ENCODE measurements at places on chromosomes 2 and 18. TPM values are rescaled to one million over a fixed set of nuclear protein-coding genes. Genes with fewer than 3 reads are reported as not detected.

- H3K27ac ChIP-seq, result no peak overlapping the region
- H3K27me3 ChIP-seq, result peaks cover 65% of the 10 kb centered on the region
- no peak overlapping the region for H3K4me3 ChIP-seq
- H3K36me3 ChIP-seq, result no peaks in the 10 kb centered on the region
- H3K4me1 ChIP-seq, result no peaks in the 10 kb centered on the region
Measured at GRCh38 chr2:133862400-133862977, 294.2 kb upstream of the NCKAP5 start.

GRCh38 chr2:45542013-45542412 lies 69.1 kb downstream of the SRBD1 start:
- H3K27ac ChIP-seq, result no peak overlapping the region
- no peak overlapping the region for H3K4me3 ChIP-seq
- H3K27me3 ChIP-seq, result no peaks in the 10 kb centered on the region
- peaks cover 4% of the 10 kb centered on the region for H3K4me1 ChIP-seq

DNA sequence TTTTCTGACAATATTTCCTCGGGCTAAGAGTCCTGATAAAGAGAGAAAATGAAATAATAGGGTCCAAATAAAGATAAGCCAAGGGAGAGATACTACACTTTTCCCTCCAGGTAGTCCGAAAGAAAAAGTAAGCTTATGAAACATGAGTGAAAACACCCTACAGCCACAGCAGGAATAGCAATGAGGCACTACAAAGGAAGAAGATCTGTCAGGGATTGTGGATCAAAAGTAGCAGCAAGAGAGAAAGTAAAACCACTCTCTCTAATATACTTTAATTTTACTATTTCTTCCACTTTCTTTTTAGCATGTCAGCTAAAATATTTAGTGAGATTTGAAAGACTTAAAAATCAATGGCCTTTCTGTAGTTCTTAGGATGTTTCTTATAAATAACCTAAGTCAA lies 1601.8 kb downstream of the LRP1B start:
- H3K36me3 ChIP-seq, result no peaks in the 10 kb centered on the region
- no peak for DNase-seq
- H3K4me3 ChIP-seq, result no peak overlapping the region
- H3K27ac ChIP-seq, result no peak overlapping the region

FOSL2 gene
- 153 TPM for total RNA-seq

DNA sequence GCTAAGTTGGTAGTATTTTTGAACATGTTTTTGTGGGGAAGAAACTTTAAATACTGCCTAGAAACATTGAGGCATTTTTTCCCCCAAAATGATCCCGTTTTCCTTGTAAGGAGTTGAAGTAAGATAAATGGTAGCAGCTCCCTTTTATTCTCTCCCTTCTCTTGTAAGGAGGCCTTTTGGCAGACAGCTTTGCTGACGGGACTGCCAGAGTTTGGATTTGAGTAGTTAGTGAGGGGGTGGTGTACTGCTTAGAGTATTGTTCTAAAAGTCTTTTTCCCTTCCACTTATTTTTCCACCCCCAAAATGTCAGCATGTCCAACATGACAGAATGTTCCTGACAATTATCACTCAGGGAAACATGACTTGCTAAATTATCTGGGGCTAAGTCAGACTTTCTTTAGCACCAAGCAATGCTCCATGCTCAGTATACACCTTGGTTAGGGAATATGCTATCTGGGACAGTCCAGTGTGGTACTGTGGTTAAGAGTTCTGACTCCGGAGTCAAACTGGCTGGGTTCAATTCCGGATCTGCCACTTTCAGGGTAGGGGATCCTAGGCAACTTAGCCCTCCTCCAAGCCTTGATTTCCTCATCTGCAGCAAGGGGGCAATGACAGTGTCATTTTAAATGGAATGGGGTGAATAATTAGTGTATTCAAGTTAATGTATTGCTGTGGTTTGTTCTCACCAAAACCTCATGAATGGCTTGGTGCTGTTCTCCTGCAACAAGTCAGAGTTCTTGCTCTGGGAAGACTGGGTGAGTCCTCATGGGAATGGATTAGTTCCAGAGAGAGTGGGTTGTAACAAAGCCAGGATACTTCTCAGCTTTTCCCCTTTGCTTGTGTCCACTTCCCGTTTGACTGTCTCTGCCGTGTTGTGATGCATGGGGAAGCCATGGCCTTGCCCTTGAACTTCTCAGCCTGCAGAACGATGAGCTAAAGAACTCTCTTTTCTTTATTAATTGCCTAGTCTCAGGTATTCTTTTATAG lies 116.2 kb downstream of the TANC1 start:
- H3K4me1 ChIP-seq, result peaks cover 15% of the 10 kb centered on the region
- no peaks in the 10 kb centered on the region for H3K27me3 ChIP-seq
- H3K27ac ChIP-seq, result no peak overlapping the region
- no peak overlapping the region for H3K4me3 ChIP-seq

DNA sequence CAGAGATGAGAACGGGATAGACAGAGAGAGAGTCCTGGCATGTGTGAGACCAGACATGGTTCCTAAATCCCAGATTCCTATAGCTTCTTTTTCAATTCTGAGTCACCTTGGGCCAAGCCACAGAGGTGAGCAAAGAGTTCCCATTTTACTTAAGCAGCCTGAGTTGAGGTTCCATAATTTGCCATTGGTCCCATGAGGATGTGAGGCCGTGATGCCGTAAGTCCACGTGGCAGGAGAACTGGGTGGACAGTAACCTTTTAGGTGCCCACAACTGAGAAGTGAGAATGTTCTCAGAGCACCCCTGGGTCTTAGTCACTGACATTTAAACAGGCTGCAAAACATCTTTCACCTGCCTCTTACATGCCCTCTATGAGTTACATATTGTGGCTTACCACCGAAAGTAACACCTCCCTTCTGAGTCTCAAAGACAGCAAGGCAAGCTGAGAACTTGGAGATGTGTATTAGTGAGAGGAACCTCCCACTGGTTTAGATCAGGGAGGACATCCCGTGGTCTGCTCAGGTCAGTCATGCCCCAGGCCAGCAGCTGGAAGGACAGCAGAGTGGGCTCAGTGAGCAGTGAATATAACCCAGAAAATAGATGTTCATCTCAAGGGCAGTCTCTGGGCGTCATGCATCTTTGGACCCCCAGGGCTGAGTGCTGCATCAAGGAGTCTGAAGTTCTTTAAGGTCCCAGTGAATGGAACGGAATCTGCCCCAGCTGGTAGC lies 127.9 kb upstream of the LGALSL start:
- H3K36me3 ChIP-seq, result no peaks in the 10 kb centered on the region
- peak overlapping the region; percentile 86 for H3K27ac ChIP-seq
- peaks cover 4% of the 10 kb centered on the region for H3K27me3 ChIP-seq
- peaks cover 30% of the 10 kb centered on the region for H3K4me1 ChIP-seq
- no peak for DNase-seq
